ENCODE measurements at places on chromosomes 12 and 14.

DNA sequence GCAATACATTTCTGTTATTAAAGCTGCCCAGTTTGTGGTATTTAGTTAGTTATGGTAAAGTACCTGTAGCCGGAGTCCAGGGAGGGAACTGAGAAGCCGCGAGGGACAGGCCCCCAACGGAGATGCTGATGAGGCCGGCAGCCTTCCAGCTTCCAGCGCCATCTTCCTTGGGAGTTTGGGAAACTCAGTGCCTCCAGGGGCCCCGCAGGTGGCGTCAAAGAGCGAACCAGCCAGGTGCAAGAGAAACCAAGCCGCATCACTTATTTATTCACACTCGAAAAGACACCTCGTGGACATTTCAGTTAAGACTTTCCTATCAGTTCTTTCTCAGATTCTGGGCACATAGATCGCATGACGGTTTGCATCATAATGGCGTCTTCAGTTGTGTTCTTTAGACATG, 216.6 kb downstream of the GLT1D1 start:
- DNase-seq: no peak

DNA sequence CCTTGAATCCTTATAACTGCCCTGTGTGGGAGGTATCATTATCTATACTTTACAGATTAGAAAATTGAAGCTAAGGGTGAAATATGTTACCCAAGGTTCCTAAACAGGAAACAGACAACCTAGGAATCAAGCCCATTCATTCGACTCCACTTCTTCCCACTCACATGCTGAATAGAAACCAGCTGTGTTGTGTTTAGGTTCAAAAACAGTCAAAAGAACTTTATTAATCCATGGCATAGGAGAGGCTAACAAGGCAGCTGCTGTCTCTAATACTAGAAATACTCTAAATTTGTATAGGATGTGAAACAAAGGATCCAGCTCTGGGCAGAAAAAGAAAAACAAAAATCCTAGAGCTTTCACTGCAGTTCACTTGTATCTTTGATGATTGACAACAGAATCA, 9.9 kb downstream of the AMDHD1 start:
- no peak for DNase-seq

GRCh38 chr12:7136071-7136470, 5.9 kb downstream of the CLSTN3 start:
- no peak for DNase-seq

DNA sequence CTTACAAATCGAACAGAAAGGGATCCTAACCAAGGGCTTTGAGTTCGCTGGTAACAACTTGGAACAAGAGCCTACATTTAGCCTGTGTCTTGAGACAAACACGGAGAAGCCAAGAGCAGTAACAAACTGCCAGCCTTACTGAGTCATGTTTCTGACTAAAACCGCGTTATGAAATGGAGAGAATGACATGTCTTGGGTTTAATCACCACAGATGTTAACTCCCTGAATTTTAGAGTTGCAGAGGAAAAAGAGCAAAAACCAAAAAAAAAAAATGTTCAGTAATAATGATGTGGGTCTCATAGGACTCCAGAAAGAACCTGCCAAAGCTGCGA, 1.0 kb downstream of the BLTP3B start:
- DNase-seq: no peak

GRCh38 chr14:78341827-78342389, 171.7 kb downstream of the NRXN3 start:
- no peak for DNase-seq

DNA sequence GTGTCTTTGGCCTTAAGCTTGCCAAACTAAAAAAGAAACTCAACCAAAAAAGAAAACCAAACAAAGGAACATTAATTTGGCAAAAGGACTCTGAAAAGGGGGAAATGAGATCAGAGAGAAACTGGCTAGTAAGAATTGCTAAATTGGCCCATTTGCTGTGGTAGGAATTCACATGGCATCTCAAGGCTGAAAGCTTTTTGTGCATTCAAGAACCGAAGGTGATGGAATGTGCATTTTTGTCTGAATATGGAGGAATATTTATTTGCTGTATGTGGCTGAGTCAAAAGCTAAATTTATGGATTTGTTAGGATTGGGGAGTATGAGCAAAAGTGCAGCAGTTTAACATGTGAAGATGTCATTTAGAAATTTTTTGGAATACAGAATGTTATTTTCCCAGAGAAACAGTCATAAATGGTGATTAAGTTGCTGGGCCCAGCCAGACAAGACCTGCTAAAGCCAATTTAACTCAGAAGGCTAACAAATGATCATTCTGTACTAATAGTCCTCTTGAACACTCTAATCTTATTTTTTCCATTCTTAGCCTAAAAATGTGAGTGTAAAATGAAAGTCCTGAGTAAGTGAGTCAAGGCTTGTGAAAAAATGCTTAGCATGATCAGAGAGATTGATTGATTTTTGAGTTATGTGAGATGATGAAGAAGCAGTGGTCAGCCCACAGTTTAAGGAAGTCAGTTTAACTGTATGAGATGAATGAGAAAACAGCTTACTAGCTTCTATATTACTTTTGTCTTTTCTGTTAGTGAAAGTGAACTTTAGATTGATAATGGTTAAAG, 94.1 kb downstream of the ANO6 start:
- DNase-seq: no peak

DNA sequence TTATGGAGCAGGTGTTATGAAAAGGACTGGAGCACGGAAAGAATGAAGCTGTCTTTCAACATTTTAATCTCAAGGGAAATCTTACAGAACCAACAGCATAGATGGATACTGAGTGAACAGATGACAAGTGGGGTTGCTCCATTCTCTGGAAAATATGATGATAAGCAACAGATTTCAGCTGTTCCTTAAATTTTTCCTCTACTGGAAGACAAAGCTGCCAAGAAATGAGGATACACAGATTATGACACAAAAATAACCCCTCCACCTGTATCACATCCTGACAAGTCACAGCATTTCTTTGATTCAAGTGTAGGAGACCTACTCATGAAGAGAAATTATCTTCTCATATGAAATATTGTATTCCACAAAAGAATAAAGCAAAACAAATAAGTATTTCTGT, 13.0 kb upstream of the TMTC2 start:
- no peak for DNase-seq

DNA sequence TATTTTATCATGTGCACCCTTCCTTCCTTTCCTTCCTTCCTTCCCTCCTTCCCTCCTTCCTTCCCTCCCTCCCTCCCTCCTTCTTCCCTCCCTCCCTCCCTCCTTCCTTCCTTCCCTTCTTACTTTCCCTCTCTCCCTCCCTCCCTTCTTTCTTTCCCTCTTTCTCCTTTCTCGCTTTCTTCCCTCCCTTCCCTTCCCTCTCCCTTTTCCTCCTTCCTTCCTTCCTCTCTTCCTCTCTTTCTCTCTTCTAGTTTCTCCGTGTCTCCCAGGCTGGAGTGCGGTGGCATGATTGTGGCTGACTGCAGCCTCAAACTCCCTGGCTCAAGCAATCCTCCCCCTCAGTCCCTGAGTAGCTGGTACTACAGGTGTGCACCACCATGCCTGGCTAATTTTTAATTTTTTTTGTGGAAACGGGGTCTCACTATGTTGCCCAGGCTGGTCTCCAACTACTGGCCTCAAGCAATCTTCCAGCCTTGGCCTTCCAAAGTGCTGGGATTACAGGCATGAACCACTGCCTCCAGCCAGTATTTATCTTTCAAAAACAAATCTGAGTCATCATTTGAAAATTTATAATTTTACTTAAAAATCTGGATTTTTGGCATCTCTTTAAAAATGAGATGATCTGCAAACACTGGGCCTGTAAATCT, 7.8 kb downstream of the C1RL start:
- no peak for DNase-seq

DNA sequence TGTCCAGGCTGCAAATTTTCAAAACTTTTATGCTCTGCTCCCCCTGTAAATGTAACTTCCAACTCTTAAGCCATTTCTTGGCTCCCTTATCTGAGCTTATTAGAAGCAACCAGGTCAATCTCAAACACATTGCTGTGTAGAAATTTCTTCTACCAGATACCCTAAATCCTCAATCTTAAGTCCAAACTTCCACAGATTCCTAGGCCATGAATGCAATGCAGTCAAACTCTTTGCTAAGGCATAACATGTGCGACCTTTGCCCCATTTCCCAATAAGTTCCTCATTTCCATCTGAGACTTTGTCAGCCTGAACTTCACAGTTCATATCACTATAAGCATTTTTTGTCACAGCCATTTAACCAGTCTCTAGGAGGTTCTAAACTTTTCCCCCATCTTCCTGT, 64.5 kb downstream of the TMTC3 start:
- no peak for DNase-seq

DNA sequence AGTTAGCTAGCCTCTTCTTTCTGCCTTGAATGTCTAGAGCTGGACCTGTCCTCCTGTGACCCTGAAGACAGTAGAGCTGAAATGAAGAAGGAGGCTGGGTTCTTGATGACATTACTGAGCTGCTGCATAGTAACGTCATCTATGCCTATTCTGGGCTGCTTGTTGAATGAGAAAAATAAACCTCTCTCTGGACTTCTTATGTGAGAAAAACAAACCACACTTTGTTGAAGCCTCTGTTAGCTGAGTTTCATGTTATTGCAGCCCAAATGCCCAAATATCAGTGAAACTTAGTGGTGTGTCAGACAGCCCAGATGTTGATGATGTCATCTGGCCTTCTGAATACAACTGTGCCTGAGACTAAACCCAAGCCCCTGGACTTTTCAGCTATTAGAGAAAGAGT, 67.0 kb upstream of the MAX start:
- no peak for DNase-seq

- no peak for DNase-seq
Measured at GRCh38 chr14:21054123-21054767, 3.4 kb upstream of the RNASE8 start.

All from central memory CD8-positive, alpha-beta T cell (primary cell).